ENCODE measurements at places on chromosomes 5 and 9. TPM values are rescaled to one million over a fixed set of nuclear protein-coding genes. Genes with fewer than 3 reads are reported as not detected.

The FAM193B gene
- 85.4 TPM for polyA plus RNA-seq

The TXNDC8 gene
- polyA plus RNA-seq, result not detected

The TMEM252 gene
- polyA plus RNA-seq, result 8.6 TPM

The INSL4 gene
- polyA plus RNA-seq, result not detected

The SEMA5A gene
- 47.1 TPM for polyA plus RNA-seq
